Stimulated activated CD4-positive, alpha-beta T cell treated with anti-CD3 and anti-CD28 coated beads, Interleukin-12 subunit alpha, Interleukin-12 subunit beta, amount 100 ng/mL, for 24 hours (primary cell): ENCODE measurements at places on chromosomes 11 and 22.

GRCh38 chr22:29937940-29938693 lies 55.1 kb downstream of the MTMR3 start:
- DNase-seq: no peak

DNA sequence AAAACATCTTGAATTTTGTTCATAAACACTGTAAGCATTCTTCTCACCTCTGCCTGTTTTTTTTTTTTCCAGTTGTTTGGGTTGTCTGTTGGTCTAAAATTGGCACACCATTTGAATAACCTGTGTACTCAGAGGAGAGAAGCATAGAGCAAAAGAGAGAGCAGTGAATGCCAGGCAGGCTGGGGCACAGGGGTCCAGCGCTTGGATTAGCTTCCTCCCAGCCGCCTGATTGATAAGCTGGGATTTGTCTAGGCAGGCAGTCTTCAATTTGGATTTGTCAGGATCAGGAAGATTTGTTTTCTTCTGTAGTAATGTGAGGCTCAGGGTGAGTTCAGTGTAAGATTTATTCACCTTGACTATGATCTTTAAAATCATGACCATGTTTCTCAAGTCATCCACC lies 59.0 kb downstream of the ARL14EP start:
- no peak for DNase-seq

- DNase-seq: no peak
Measured at GRCh38 chr11:94184846-94185245, 56.2 kb downstream of the PANX1 start.

DNA sequence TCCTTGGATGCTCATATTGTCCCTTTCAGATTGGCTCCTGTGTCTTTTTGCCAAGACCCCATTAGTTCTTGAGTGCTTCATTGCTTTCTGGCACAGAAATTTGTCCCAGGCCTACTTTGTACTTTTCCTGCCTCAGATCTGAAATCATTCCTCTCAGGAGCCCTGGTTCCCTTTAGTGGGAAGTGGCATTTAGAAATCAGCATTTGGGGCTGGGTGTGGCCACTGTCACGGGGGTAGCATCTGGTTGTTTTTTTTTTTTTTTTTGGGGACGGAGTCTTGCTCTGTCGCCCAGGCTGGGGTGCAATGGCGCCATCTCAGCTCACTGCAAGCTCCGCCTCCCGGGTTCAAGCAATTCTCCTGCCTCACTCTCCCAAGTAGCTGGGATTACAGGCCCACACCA lies 18.2 kb downstream of the PPFIA1 start:
- DNase-seq: no peak

DNA sequence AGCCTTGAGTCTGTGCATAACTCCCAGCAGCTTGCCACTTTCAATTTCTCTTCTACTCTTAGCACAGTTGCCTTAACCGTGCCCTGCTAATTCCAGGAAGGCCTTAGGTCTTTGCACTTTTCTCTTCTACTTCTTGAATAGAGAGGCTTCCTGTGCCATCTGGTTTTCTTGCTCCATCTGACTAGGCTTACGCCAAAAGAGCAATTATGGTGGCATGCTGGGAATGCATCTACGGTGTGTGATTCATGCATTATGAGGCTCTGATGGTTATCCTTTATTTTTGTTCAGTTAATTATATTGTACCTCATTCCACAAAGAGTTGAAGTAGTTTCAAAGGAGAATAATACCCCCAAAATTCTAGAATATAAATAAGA lies 29.4 kb downstream of the SIK2 start:
- no peak for DNase-seq

DNA sequence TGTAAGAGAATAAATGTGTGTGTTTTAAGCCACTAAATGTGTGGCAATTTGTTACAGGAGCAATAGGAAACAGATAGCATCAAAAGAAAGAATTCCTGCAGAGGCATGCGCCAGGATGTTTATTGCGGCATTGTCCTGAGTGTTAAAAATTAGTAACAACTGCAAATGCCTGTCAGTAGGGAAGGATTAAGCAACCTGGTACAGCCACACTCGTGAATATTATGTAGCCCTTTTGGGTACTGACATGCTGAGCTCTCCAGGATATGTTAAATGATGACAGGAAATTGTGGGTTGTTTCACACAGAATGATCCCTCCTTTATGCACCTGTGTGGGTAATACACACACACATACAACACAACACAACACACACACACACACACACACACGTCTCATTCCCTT lies 69.7 kb upstream of the MYOD1 start:
- DNase-seq: no peak

DNA sequence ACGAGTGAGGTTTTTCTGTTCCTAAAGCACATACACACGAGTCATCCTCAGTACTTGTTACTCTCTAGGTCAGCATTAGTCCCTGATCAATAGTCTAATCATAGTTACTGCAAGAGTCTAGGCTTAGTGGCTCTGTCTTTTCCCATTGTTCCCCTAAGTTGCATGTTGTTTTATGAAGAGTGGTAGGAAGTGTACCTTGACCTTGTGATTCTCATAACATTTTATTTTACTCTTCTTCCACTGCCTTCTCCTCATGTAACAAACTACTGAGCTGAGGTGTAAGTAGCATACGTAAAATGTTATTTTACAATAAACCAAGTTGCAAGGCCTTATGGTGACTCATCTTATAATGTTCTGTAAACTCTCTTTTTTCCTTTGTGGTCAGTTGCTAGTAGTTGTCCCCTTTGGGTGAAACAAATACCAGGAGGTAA lies 15.0 kb downstream of the METTL15 start:
- no peak for DNase-seq

- no peak for DNase-seq
Measured at GRCh38 chr22:48018346-48018745, 1255.9 kb downstream of the TBC1D22A start.

DNA sequence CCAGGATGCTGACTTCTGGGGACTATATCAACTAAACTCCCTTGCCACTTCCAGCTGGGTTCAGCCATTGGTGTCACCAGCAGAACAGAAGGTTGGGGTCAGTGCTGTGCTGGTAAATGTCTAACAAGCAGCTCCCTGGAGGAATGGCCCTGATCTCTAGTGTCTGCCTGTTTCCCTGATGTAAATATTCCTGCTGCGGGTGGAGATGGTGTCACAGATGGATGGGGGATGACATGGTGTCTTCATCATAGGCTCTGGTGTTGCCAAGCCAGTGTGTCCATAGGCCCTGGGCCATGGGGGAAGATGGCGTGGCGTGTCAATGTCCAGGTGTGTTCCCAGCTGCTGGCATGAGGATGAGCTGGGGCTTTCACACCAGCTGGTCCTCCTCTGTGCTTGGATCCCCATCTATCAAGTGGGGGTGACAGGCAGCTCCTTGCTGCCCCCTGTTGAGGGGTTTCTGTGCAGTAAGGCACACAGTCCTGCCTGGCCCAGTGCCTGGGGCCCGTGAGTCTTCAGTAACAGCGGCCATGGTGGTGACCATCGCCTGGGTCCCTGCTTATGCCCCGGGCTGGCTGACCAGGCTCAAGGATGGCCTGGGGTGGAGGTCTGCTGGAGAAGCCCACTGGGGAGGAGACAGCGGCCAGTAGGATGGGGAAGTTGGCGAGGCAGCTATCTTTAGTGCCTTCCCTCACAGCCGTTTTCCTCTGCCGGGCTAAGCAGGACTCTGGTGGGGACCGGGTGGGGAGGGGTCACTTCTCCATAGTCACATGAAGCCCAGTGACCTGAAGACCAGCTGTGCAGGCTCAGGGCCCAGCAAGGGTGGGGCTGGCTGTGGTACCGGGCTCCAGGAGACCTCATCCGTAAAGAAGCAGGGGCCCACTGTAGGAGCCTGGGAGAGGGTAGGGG lies 12.7 kb downstream of the RPL3 start:
- DNase-seq: no peak

- DNase-seq: no peak
Measured at GRCh38 chr11:67439321-67440228, 2.1 kb upstream of the PTPRCAP start.

- no peak for DNase-seq
Measured at GRCh38 chr11:22711880-22712279, 45.5 kb downstream of the GAS2 start.

GRCh38 chr11:1943977-1944376 lies 3.2 kb upstream of the MRPL23 start:
- DNase-seq: no peak

DNA sequence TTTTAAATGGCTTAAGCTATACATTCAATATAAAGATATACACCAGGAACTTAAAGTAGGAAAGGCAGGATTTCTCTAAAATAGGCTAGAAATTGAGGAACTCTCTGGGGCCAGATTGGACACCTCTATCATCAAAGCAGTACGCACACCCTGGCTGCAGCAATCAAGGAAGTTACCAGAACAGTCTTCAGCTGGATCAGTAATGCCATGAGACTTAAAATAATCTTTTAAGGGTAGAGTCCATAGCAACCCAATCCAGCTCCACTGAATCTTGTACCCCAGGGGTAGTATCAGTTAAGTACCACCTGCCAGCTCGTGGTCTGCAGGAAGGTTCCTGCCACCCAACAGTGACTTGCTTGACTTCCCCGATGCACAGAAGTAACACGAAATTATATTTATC lies 3.0 kb downstream of the RDX start:
- DNase-seq: no peak

GRCh38 chr11:20611892-20612291 lies 12.5 kb downstream of the SLC6A5 start:
- no peak for DNase-seq

DNA sequence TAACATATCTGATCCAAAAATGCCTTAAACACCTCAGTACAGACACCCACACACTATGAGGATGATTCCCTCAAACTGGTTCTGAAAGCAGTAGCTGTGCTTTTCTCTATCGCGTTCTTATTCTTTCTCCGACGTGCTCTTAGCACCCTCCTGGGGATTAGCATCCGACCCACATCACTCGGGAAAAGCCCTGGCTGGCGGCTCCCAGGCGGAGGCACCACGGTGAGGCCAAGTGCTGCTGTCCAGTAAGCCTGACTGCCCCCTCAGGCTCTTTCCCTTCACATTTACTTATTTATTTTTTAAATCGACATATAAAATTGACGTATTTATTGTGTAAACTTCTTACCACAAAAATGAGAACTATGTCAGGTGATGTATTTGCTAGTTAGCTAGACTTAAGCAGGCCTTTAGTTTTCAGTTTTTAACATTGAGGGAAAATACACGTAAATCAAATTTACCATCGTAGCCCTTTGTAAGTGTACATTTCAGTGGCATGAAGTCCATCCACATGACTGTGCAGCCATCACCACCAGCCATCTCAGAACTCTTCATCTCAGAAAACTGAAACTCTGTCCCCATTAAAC lies 19.2 kb downstream of the TBX1 start:
- no peak for DNase-seq

- no peak for DNase-seq
Measured at GRCh38 chr11:33594188-33594587, 106.4 kb downstream of the C11orf91 start.

GRCh38 chr11:77038825-77039326 lies 4.7 kb downstream of the B3GNT6 start:
- DNase-seq: no peak

DNA sequence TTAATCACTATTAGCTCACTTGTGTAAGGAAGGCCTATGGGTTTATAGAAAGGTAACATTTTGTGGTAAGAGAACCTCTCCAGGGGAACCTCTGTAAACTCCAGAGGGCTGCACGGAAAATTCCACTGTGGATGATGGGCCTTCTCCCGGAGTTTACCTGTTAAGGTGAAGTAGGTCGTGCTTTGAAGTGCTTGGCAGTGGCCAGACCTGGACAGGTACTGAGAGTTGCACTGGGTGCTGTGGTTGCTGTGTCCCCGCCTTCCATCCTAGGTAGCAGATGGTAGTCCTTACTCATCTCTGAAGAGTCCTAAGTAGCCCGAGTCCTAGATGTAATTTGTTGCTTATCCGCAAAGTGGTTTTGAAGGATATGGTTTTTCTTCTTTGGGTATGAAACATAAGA lies 133.4 kb downstream of the TEAD1 start:
- no peak for DNase-seq

DNA sequence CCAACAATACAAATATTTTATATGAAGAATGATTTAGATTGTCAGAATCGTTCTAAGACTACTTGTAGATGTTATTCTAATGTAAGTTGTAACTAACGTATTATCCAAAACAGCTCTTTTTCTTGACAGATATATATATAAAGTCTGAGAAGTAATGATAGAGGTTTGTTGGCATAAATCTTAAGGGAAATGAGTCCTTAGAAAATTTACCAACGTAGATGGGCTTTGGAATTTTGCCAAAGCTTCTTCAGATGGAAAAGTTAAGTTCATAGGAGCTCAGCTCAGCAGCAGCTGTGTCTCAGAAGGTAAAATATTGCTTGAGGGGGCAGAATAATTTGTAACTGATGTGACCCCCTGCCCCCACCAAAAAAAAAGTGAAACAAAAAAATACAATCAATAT lies 66.7 kb downstream of the BID start:
- no peak for DNase-seq

- DNase-seq: no peak
Measured at GRCh38 chr11:77174559-77174958, 46.5 kb downstream of the MYO7A start.

DNA sequence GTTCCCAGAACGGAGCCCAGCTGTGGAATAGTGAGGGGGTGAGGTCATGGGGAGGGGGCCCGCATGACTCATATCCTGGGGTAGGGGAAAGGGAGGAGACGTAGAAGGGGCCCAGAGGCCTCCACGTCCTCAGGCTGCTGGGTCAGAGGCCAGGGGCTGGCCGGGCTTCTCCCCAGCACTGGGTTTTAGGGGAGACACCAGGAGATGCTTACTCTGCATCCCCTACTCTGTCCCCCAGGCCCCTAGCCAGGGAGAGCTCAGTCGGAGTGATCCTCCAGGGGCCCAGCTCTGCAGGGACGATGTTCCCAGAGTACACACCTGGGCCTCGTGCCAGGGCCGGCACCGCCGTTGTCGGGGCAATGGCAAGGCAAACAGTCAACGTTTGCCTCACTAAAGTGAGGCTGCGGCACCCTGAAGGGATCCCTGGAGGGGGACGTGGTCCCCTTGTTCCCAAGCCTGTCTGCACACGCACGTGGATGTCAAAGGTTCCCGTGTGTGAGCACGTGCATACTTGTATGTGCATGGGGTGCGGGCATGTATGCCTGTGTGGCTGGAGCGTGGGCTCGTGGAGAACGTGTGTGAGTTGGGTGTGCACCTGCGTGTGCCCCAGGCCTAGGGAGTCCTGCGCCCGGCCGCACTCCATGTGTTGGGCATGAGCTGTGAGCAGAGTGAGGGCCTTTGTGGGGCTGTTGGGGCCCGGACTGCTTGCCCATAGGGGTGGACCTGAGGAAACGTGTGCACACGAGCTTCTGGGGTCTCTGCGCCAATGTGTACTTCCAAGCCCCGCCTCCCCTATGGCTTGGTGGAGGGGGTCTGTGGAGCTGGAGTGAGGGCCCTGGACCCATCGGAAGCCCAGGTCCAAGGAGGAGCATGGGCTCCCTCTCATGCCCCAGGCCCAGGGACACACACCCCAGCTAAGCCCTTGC lies 14.2 kb downstream of the PRR33 start:
- no peak for DNase-seq
